ENCODE measurements at places on chromosomes 1 and 21. TPM values are rescaled to one million over a fixed set of nuclear protein-coding genes. Genes with fewer than 3 reads are reported as not detected.

GRCh38 chr21:16069178-16070112 lies 339.7 kb downstream of the USP25 start:
- H3K4me3 ChIP-seq = no peak overlapping the region
- DNase-seq = no peak
- H3K27me3 ChIP-seq = no peaks in the 10 kb centered on the region
- H3K36me3 ChIP-seq = no peaks in the 10 kb centered on the region

GRCh38 chr1:25902462-25902861 lies 3.8 kb downstream of the STMN1 start:
- H3K4me3 ChIP-seq = no peak overlapping the region
- peaks cover 10% of the 10 kb centered on the region for H3K4me1 ChIP-seq
- DNase-seq = no peak
- no peak overlapping the region for H3K27ac ChIP-seq
- no peaks in the 10 kb centered on the region for H3K27me3 ChIP-seq

The SLC26A9 gene
- 2.8 TPM for polyA plus RNA-seq

The SHC1 gene
- polyA plus RNA-seq = 66.8 TPM
